Stimulated activated CD8-positive, alpha-beta memory T cell treated with anti-CD3 and anti-CD28 coated beads, Interleukin-2, amount 100 ng/mL, for 1 hour (primary cell): ENCODE measurements at places on chromosomes 7 and 10.

DNA sequence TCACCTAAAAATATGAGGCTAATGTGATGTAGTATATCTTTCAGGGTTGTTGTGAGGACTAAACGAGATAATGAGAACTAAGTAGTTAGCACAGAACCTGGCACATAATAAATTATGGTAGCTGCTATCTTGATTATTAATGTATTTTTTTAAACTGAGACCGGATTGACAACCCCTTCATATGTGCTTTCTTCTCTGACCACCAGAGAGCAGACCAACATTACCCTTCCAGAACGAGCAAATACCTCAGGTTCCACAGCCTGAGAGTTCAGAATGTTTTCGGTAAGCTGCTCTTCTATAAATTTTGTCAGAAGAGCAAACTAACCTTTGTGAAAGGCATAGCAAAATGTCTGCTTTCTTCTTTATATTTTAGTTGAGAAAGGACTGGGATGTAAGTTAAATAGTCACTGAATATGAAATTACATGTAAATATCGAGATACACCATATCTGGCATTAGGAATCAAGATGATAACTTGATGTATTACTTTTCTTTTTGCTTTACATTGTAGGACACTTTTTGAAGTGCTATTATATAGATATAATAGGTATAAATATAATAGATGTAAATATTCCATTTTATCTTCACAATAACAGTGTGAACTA lies 13.6 kb upstream of the BPGM start:
- DNase-seq, result no peak

DNA sequence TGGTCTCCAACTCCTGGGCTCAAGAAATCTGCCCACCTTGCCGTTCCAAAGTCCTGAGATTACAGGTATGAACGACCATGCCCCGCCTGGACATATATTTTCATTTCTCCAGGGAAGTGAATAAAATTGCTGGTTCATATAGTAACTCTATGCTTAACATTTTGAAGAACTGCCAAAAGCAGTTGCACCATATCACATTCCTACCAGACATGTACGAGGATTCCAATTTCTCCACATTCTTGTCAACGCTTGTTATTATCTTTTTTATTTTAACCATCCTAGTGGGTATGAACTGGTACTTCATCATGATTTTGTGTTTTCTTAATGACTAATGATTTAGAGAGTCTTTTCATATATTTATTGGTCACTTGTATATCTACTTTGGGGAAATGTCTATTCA lies 21.9 kb upstream of the CPN1 start:
- no peak for DNase-seq

GRCh38 chr7:31758755-31759154 lies 71.7 kb downstream of the PPP1R17 start:
- DNase-seq, result no peak

GRCh38 chr7:130292682-130293257 lies at the start of gene CPA4:
CPA4 (plus strand) TSS chr7:130293161; CDS start chr7:130293181, 20 bp downstream.
- no peak for DNase-seq

GRCh38 chr7:93442478-93443224 lies 131.9 kb downstream of the CALCR start:
- no peak for DNase-seq

DNA sequence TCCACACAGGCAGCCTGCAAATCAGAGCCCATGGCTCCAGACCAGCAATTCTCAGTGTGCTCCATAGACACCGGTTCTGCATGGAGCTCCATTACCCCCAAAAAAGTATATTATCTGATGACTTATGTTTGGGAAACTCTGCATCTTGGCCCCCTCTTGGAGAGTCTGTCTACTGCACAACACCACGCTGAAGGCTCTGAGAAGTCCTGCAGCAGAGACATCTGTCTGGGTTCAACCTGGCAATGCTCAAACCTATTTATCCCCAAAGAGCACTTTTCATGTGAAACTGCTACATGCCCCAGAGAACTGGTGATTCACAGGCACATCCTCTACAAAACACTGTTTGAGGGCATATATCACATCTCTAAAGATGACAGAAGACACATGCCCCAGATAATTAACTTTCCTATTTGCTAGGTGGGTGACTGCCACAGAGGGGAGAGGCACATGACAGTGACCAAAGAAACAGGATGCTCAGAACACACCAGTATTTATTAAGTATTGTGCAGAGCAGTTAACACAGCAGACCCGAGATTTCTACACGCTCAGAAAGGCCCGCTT lies 83.8 kb downstream of the DLG5 start:
- DNase-seq, result no peak

GRCh38 chr7:74542558-74543117 lies 88.9 kb downstream of the GTF2IRD1 start:
- DNase-seq, result no peak

DNA sequence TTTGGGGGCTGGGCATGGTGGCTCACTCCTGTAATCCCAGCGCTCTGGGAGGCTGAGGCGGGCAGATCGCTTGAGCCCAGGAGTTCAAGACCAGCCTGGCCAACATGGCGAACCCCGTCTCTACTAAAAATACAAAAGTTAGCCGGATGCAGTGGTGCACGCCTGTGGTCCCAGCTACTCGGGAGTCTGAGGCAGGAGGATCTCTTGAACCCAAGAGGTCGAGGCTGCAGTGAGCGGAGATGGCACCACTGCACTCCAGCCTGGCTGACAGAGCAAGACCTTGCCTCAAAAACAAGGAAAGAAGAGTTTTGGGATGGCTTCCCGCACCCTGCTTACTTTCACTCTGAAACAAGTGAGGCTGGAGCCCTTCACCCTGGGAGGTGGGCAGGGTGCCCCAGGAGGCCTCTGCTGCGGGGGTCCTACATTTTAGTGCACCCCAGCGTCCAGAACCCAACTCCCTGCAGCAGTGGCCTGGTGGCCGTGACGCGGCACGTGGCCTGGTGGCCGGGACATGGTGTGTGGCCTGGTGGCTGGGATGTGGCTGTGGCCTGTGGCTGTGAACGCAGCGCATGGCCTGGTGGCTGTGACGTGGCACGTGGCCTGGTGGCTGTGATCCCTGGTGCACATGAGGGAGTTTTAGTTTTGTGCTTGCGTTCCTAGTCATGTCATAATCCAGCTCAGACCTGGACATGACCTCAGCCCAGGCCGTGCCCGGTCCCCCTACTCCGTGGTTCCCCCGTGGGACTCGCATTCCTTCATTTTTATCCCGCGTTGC lies 9.3 kb downstream of the KNDC1 start:
- DNase-seq, result no peak

DNA sequence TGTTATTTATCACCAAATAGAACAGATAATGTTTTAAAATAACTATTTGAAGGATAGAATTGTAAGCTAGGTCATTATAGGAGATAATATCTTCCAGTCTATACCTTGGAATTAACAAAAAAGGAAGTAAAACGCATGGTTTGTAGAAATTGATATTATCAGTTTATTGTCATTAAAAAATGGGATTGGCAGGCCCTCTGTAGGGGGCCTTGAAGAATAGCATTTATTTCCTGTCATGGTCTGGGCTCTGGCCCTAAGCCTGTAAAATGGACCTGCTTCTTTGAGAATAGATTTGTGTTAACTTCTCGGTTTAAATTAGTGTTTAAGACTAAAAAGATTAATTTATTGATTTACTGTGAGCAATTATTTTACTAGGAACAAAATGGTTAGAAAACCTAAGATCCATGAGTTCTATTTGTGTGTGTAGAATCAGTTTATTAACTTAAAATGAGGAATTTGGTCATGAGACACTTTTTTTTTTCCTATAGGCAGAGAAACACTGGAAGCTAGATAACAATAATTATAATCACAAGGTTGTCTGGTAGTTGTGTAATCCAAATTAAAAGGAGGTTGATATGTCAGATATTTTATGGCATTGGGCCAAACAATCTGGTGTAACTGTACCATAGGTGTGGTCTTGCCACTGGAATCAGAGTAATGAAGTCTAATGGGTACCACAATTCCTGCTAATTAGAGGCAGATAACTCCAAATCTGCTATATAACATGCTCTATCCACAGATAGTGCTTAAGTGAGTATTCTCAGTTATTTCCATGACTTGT lies 197.4 kb upstream of the FOXP2 start:
- DNase-seq, result no peak

DNA sequence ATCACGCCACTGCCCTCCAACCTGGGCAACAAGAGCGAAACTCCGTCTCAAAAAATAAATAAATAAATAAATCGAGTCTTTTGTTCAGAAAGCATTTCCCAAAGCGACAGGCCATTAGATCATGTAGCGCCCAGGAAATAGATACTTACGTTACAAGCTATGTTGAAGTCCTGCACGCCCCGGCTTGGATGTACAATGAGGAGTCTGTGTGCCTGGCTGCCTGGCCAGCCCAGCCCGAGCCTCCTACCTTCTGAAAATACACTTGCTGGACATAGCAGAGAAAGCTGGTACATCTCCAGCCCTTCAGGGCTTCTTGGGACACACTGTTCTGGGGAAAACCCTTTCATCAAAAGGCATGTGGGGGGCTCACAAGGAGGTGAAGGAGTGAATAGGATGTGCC lies 22.1 kb downstream of the FGFR2 start:
- no peak for DNase-seq

DNA sequence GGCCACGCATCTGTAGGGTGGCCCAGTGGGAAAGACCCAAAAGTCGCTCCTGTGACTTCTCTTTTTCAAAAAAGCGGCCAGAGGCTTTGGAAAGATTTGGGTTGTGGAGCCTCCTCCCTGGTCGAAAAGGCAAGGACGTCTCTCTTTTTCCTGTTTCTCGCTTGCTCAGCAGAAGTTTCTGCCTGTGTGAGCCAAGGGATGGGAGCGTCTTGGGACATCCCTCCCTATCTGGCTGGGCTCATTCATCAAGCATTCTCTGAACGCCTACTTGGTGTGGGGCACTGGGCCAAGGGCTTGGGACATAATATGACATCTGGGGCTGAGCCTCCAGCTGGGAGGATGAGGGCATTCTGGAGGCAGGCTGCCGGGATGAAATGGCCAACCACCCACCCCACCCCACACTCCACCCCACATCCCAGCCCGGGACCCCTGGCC lies 120.9 kb downstream of the C10orf105 start:
- DNase-seq, result no peak

GRCh38 chr10:128377988-128378387 lies 251.8 kb upstream of the MKI67 start:
- DNase-seq, result no peak

DNA sequence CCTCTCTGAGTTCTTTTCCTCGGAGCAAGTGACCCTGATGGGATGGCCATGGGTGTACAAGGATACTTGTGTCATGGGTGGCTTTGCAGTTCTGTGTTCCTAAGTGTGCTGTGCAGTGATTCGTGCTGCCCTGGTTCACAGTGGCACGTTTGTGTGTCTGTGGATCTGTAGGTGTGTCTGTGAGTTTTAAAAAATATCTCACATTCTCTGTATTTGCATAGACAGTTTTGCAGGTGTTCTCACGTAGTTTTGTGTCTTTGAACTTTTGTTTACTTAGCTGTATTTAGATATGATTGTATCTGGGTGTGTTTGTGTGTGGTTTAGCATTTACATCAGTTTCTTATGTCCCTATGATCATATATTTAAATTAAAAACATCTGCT lies 3.7 kb downstream of the ZNF775 start:
- DNase-seq, result no peak

GRCh38 chr7:88184848-88185304 lies 35.0 kb downstream of the SRI start:
- DNase-seq, result no peak

DNA sequence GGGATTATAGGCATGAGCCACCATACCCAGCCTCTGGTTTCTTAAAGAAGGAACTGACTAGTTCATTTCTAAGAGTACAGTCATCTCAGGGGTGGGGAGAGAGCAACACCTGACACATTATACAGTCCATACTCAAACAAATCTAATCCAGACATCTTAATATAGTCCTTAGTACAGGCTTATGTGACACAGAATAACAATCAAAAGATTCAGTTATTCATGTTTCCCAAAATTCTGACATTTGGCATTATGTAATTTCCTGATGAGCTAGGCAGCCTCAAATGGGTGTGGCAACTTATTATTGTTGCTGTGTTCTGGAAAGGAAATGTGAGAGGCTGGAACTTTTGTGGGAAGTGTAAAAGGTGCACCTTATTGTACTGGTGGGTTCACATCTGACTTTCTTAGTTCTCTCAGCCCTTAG lies 116.3 kb downstream of the WDFY4 start:
- no peak for DNase-seq

DNA sequence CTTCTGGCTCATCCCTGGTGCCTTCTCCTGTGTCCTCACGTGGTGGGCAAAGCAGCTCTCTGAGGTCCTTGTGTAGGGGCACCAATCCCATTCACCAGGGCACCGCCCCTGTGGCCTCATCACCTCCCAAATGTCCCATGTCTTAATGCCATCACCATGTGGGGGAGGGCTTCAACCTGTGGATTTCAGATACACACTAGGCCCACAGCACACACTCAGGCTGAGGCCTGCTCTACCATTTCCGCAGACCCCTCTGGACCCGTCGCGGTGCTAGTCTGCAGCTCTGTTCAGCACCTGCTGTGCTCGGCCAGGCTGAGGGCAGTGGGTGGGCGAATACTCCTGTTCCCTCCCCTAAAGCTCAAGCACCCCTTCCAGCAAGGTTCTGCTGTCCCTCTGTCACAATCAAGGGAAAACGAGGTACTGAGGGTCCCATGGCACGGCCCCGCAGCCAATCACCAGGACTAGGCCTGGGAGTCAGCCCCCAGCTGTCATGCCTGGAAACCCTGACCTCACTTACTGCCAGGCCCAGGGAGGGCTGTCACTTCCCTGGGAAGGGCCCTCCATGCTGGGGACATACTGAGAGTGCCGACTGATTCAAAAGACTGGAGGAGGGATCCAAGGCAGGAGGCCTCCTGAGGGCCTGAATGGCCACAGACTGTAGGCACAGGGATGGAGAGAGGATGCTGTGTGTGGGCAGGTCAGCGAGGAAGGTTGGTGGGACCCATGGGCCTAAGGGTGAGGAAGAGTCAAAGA lies 123.8 kb upstream of the RET start:
- no peak for DNase-seq

DNA sequence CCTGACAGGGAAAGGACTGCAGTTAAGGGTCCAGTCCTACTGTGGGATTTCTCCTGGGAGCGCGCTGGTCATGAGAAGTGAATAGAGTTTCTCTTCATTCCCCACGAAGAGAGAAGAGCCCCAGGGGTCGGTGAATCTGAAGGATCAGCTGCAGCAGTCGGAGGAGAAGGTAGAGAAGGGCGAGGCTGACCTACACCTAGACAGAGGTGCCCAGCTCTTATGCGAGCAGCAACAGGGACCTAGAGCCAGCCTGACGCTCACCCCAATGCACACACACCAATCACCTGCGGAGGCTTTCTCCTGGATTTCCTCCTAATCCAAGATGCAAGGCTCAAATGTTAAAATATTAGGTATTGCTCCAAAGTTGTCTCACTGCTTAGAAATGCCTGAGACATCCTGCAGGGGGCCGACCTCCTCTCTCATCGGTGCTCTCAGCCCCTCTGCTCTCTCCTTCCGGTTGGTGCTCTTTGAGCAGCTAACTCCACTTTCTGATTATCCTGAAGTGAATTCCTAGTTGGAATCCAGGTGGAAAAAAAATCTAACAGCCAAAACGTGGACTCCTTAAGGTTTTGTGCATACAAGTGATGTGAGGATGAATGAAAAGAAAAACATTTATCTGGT lies 176.4 kb downstream of the AHR start:
- no peak for DNase-seq

- no peak for DNase-seq
These were observed 7.1 kb downstream of the NACAD start for GRCh38 chr7:45081670-45081974.
